ENCODE measurements at places on chromosomes 5 and 9.

GRCh38 chr5:83967417-83967816 is 246.8 kb upstream of the HAPLN1 start:
- peak; percentile 22 for DNase-seq

DNA sequence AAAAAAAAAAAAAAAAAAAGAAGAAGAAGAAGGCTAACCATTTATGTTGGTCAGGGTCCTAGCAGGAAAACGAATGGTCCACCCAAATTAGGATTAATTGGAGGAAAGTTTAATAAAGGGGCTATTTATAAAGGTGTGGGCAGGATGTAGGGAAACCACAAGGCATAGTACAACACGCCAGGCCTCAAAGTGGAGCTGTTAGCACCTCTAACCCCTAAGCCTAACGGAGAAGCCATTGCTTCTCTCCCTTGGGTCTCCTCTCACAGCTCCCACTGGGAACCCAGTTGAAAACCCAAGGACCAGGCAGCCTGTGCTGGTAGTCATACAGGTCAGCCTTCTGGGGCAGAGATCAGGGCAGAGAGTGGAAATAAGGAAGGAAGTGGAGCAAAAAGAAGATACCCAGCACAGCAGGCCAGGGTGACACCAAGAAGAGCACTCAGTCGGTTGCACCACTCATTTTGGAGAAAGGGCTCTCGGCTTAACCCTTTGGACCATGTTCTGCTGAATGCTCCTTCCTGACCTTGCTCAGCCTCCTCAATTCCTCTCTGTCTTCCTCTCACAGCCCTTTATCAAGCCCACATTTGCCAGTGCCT is 8.8 kb upstream of the GLIPR2 start:
- no peak for DNase-seq

- DNase-seq = no peak
Measured at GRCh38 chr9:133999851-134000265, 7.7 kb upstream of the VAV2 start.

GRCh38 chr5:169875091-169875728 is 105.1 kb downstream of the INSYN2B start:
- DNase-seq = peak; percentile 47

- peak; percentile 95 for DNase-seq
Measured at GRCh38 chr5:37668524-37669047, 171.3 kb downstream of the GDNF start.

GRCh38 chr9:29332789-29333188 is 1759.5 kb upstream of the C9orf72 start:
- no peak for DNase-seq

DNA sequence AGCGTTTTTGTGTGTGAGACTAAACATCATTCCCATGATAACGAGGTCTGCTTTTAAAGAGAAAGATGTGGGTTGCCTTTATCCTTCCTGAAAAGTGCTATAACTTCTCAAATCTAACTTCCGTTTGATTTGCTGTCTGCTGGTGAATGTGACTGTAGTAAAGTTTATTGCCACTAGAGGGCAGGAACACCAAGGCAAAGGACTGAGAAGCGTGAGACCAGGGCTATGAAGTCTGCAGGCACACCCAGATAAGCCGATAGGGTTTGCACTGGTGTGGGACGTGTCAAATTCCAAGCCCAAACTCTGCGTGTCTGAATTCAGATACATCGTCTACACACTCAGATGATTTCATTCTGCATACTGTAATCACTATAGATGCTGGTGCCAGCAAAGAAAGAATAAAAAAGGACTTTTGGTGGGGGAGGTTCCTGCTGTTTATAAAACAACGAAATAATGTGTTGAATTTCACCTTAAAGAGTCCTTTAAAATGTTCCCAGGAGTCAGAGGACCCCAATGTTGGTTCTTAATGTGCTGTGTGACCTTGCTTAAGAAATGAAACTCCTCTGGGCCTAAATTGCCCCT is 87.2 kb downstream of the PTTG1 start:
- peak; percentile 82 for DNase-seq

DNA sequence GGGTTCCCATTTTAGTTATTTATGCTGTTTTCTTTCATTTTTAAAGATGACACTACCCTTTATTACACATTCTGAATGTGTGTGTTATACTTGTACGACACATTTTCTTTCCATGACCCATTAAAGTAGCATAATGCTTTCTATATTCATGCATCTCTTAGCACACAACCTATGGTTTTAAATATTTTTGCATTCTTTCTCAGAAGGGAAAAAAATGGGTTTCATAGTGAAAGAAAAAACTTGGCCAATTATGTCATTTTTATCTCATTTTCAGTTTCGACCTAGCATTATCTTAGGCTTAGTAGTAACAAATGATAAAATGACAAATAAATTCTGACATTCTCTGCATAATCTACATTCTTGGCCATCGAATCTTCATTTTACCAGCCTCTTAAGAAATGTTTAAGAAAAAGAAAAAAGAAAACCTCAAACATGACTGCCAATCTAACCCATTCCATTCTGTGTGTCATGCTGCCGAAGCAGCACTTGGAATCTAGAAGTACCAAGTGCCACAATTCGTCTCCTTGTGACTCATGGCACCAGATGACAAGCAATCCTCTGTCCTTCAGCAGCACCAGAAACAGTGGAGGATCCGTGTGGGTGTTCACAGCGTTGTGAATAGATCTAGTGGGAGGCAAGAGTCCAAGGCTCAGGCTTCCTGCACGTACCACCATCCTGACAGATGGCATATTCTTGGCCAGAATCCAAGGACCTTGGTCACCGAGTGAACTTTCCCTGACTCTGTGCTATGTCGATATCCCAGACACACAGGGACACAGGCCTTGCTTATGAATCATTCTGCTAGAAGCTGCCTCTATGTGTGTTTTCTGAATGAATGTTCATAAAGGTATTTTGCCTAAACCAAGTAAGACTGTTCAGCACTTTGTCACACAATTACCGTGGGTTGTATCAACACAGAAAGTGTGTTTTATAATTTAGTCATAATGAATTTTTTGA is 502.7 kb downstream of the NR2F1-AS1 start:
- DNase-seq = peak; percentile 99

DNA sequence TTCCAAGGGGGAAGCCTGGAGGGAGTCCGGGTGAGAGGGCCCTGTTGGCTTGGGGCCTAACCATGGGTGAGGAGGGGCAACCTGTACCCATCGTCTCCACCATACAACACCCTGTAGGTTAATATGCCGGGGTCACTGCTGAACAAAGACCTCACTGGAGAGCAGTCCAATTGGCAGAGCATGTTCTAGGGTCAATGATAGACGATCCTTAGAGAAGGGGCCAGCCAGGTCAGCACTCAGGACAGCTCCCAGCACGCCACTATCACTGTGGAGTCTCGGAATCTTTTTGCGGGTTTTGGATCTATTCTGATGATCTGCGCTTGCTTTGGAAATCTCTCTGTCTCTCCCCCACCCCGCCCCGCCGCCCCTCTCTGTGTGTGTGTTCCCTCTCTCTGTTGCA is 218.4 kb upstream of the MVB12B start:
- peak; percentile 42 for DNase-seq

- DNase-seq = peak; percentile 10
Measured at GRCh38 chr5:175889910-175890684, 18.7 kb downstream of the CPLX2 start.

DNA sequence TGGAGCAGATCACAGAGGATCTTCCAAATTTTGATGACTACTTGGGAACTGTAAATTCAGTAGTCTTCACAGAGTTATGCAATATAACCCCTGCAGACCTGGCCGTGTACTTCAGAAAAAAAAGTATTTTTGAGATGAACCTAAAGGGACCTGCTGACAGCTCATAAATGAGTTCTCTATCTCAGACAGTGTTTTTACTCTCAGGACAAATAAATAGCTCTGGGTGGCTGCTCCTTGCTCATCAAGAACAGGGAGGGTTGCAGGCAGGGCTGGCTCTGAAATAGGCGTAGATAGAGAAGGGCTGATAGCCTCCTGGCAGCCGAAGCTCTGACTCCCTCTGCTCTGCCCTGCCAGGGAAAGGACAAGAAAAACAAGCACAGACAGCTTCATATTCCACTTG is 64.8 kb downstream of the PLAC8L1 start:
- no peak for DNase-seq

- peak; percentile 94 for DNase-seq
Measured at GRCh38 chr5:172870291-172870714, 36.3 kb downstream of the ERGIC1 start.

- DNase-seq = no peak
Measured at GRCh38 chr5:89934069-89934468, 475.5 kb downstream of the CETN3 start.

DNA sequence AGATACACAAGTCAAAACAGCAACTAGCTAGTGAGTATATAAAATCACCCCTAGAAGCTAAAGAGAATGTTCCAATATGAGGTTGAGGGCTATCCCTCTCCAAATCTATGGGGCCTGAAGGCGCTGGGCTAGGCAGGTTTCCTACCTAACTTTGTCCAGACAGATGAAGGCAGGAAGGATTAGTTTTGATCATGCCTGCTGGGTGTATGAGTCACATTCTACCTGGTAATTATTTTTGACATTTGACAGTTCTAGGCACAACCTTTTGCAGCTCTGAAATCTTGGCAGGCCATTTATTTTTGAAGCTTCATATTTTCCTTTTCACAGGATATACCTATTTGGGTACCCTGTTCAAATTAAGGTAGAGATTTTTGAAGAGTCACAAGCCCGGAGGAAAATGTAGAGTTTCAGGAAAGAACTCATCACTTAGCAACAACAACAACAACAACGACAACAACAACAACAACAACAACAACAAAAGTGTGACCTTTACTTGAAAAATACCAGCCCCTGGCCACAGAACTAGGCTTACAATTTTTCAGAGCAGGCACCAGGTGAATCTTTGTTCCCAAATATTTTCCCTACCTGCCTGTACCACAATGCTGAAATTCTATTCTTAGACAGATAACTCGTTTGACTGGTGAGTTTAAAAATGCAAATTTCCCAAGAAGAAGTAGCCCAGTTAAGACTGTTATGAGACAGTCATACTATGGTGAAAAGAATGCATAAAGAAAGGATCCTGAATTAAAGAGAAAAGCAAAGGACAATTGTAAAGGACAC is 175.5 kb upstream of the TUT7 start:
- DNase-seq = no peak

- DNase-seq = no peak
Measured at GRCh38 chr5:152374711-152375275, 30.3 kb downstream of the NMUR2 start.

DNA sequence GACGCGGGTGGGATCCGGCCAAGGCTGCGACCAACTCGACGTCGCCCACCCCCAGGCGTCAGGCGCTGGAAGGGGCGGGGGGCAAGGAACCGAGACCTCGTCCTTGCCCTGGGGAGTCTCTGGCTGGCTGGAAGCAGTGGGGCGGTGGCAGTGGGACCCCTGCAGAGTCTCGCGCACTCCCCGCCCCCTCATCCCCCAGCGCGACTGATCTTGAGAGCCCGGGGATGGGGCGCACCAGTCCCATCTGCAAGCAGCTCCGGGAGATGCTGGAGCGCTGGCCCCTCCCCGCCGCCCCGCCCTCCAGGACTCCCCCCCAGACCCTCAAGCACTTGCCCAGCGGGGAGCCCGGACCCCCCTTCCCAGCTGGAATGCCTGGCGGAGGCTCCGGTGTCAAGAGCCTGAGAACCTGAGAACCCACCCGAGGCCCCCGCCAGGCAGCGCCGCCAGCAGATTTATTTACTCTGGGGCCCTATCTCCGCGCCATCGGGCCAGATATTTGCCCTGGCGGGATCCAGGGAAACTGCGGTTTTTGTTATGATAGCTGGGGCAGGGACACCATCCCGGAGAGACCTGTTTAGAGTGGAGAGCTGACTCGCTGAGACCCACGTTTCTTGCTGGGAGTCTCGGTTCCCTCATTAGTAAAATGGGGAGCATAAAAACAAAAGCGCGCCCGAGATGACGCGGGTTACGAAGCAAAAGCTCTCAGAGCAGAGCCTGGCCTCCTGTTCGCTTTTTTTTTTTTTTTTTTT is 1.2 kb downstream of the PRRT1B start:
- peak; percentile 45 for DNase-seq

- no peak for DNase-seq
Measured at GRCh38 chr5:107817436-107817835, 146.7 kb upstream of the EFNA5 start.

GRCh38 chr5:52560366-52560765 is 227.3 kb upstream of the ITGA1 start:
- peak; percentile 11 for DNase-seq

GRCh38 chr5:174166231-174167079 is 120.9 kb downstream of the NSG2 start:
- DNase-seq = peak; percentile 35

- no peak for DNase-seq
Measured at GRCh38 chr5:23445573-23445972, 61.8 kb upstream of the PRDM9 start.

DNA sequence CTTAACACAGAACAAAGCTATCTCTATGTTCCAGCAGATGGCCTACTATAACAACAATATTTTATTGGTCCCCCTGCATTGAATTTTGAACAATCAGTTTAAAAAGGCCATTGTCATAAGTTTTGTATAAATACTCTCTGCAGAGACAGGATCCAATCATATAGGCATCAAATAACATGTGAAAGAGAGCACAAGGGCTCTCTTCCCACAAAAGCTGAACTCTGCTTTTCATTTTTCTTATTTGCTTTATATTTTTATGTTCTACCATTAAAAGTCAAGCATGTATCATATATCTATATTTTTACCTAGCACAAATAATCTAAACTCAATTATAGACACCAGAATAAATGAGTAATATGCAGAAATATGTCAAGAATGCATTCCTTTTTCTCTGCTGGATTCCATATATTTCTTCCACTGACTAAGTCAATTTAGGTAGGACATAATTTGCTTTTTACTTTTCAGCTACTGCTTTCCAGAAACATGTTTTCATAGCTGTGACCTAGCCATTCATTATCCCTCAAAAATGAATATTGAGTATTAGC is 143.6 kb downstream of the CDH9 start:
- no peak for DNase-seq

GRCh38 chr5:140690376-140690932 is 716 bp downstream of the HARS1 start:
- no peak for DNase-seq

DNA sequence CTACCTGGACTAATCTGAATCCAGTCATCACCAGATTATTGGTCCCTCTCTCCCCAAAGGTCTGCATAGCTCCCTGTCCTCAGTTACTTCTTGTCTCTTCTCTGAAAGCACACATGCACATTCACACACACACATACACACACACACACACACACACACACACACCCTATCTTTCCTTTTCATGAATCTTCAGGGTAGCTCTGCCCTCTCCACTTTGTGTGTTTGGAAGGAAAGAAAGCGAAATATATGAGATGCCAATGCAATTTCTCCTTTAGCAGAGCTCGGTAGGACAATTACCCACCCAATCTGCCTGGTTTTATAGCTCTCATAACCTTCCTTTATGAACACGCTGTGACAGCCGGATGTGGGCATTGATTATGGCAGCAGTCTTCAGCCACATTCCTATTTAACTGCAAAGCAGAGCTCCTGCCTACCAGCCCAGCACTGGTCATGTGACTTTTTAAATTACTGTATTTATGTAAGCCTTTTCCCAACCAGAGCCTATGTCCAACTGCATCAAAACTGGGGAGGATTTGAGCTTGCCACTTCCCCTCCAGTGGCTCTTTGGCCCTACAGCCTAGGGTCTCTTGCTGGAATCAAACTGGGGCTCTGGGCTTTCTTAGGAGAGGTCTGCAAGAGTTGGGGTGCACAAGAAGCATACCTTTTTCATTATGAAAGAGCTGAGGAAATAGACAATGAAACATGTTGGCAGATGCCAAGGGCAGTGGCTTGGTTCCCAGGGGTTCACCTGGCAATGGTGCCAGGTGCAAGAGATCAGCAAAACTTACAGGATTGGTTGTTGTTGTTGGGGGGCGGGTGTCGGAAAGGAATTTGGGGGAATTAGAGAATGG is 20.8 kb upstream of the MATR3 start:
- DNase-seq = peak; percentile 89

All from EH (cell line).